Head of caudate nucleus (tissue), 42 donors: ENCODE measurements at places on chromosomes 7 and 10.

DNA sequence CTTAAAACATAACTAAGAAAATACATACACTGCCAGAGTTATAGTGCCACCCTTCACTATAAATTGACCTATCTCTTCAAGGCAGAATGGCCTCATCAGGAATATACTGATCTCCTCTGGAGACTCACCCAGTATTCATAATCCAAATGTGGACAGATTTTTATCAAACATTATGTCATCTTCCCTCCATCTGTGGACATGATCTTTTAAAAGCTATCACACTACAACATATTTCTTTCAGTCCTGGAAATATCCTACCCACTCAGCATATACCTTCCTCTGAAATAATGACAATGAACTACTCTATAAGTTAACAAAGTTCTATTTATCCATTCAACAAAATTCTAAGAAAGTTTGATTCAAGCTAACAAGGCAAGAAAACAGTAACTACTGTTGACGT lies 3.2 kb downstream of the ZNF800 start:
- no peak for DNase-seq

DNA sequence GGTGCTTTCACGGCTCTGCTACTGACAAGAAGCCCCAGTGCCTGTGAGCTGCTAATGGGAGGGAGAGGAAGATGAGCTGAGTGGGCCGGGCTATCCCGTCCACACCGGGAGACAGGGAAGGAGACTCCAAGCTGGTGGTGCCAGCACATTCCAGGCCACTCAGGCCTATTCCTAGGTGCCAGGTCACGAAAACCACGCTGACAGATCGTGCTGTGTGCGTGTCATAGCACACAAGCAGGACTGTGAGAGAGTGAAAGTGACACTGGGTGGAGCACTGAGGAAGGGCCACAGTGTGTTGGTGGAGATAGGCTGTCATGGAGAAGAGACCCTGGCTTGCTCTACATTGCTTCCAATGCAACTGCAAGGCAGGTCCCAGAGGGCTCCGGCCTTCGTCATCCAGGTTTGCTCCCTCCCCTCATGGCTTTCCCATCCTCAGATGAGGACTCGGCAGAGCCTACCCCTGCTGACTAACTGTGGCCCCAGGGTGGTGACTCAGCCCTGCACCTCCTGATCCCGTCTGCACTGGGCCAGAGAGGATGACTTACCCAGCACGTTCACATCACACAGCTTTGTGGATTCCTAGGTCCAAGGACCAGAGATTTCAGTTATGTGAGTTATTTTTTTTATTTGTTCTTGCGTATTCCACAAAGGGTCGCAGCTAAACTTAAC lies 167.3 kb downstream of the EGFR start:
- DNase-seq, result no peak

- no peak for DNase-seq
These were observed 20.2 kb downstream of the ADIRF start for GRCh38 chr10:86988520-86988919.

DNA sequence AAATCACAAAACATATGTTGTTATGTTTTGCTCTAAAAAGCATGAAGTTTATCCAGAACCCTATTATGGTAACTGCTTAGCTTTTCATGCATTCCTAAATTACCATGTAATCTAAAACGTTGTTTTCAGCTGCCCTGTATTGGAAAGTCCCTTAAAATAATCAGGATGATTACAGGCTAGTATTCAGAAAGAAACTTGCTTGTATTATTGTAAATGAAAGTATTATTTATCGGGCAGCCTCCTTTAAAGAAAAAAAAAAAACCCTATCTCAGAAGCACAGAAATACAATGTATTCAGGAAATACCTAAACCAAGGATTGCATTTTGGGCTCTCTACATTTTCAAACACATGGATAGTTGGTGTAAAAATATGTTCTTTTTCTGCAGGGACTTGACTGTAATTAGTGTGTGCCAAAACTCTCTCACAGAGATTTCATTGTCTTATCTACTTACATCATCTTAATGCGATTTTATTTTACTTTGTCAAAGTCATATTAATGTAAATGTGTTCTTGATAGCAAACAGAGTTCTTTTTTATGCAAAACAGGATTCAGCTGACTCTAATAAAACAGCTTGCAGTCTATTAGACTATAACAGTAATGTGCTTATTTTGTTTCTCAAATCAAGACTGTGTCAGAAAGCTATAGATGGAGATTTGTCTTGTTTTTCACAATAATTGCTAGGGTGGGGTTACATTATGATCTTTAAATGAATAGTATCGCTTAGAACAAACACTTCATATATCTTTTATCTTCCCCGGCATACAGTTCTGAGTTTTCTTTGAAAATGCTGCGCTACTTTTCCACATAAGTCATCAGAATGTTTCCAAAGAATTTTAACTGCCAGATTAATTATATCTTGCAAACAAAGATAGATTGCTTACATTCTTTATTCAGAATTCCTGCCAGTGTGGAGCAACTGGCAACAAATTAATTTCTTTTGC lies 65.3 kb upstream of the ARID5B start:
- DNase-seq, result no peak

- no peak for DNase-seq
These were observed 602.7 kb upstream of the SORCS1 start for GRCh38 chr10:107767185-107767584.

DNA sequence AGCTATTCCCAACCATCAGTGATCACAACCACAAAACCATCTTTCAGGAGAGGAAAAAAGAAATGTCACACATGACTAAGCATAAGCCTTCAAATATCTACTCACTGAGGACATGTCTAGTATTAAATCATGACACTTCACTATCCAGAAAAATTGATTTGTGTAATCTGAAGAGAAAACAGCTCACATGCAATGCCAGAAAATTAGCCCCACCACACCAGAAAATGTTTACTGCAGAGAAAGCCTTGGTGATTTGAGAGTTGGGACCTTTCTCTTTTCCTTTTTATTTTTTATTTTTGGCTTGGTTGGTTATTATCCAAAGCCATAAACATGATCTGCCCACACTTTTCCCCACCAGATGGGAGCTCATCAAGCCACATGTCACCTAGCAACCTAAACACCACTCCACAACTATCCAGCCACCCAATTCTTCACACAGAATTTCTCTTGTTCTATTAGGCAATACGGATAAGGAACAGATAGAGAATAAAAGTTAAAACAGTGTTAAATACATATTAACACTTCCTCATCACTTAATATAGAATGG lies 3.1 kb downstream of the PARD3 start:
- no peak for DNase-seq

GRCh38 chr7:93559639-93560491 lies 14.7 kb downstream of the CALCR start:
- DNase-seq, result no peak

DNA sequence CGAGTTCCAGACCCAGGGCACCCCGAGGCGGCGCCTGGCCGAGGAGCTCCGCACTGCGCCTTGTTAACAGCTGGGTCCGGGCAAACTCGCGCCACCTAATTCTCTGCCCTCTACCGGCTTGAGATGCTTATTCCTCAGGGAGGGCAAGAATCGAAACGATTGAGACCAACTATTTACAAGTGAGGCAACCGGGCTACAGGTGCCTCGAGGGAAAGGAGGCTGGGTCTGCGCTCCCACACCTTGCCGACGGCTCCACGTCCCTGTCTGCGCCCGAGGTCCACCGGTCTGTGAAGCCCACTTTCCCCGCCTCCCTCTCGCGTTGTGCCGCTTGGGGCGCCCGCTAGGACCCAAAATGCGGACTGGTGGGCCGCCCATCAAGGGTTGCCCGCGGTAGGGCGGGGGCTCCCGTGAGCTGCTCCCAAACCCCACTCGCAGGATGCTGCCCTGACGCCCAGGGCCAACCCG lies 527 bp downstream of the AKR1B1 start:
- DNase-seq, result peak; percentile 58

GRCh38 chr10:11533328-11533781 lies 78.1 kb downstream of the USP6NL start:
- DNase-seq, result no peak

DNA sequence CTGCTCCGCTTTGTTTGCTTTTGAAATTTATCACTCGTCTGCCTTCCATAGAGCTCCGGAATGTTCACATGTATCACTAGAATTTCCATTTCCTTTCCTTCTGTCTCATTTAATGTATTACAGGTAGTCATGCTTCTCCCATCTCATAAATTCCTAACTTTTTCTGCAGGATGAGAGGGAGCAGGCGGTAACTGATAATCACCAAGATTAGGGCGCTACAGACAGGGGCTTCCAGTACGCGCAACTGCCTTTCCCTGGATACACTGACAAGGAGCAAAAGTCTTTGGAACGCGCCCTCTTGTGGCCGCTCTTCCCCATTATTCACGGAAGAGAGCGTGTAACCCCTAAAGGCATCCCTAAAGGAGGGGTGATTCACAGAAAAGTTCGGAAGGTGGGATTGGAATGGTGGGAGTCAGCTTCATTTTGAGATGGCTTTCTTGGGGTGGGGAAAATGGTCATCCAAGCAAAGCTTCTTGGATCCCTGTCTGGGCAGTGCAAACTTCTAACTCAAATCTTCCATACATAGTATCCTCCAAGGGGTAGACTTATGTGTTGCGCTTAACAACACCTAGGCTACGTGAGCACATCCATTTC lies 6.5 kb downstream of the INHBA start:
- DNase-seq, result peak; percentile 87

DNA sequence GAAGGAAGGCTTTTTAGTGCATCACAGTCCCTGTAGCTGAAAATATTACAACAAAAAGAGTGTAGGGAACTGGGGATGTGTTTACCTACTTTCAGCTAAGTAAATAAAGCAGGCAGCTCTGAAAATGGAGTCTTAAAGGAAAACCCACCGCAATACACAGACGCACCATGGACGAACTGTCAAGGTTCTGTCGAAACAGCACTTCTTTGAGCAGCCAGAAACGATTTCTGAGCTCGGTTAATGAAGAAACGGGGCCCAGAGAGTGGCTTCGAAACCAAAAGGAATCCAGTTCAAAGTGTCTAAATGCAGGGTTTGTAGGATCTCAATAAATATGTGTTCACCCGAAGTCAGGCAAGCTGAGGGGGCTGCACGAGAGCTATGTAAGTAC lies 275.4 kb upstream of the NEBL start:
- no peak for DNase-seq

GRCh38 chr10:4556527-4556926 lies 269.5 kb upstream of the AKR1E2 start:
- DNase-seq, result no peak

- DNase-seq, result no peak
These were observed 587.9 kb upstream of the GALNT17 start for GRCh38 chr7:70544016-70544415.

- no peak for DNase-seq
These were observed 4.9 kb upstream of the TCAF1 start for GRCh38 chr7:143906895-143907294.

- DNase-seq, result no peak
These were observed 21.1 kb upstream of the CHN2 start for GRCh38 chr7:29173458-29173857.

- DNase-seq, result no peak
These were observed 25.3 kb upstream of the NEBL start for GRCh38 chr10:20922451-20922850.

DNA sequence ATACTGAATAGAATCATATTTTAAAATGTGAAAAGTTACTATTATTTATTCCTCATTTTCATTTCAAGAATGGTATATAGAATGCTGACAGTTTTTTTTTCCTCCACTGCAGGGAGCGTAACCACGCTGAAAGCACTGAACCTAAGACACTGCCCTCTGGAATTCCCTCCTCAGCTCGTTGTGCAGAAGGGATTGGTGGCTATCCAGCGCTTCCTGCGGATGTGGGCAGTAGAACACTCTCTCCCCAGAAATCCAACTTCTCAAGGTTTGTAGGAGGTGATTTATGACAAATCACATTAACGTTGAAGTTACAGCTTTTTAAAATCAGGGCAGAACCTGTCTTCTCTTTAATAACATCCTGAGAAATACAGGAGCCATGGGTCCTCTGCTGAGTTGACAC lies 12.4 kb downstream of the LRRC27 start:
- DNase-seq, result no peak

- DNase-seq, result no peak
These were observed 39.2 kb upstream of the LRRC17 start for GRCh38 chr7:102873470-102874165.

GRCh38 chr7:140595468-140596092 lies 45.0 kb downstream of the DENND2A start:
- no peak for DNase-seq

DNA sequence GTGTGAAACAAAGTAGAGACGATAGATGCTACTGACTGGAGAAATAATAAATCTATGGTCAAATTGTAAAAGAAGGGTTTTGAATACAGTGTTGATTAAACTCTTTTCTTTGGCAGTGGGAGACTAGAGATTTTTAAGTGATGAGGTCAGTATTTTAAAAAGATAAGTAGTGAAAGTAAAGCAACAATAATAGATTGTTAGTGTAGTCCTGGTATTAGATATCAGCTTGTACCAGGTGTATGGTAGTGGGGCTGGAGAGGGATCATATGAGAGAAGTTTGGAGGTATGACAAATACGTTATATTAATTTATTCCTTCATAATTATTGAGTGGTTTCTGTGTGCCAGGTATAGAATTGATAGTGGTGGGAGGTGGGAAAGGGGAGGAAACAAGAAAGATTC lies 25.2 kb downstream of the PHTF2 start:
- no peak for DNase-seq

- no peak for DNase-seq
These were observed 124.0 kb downstream of the IQUB start for GRCh38 chr7:123410273-123410904.

GRCh38 chr7:101911800-101912715 lies 94.6 kb downstream of the CUX1 start:
- DNase-seq, result no peak
